Aortic smooth muscle cell (primary cell): ENCODE measurements at places on chromosomes 7 and 10. TPM values are rescaled to one million over a fixed set of nuclear protein-coding genes. Genes with fewer than 3 reads are reported as not detected.

The LMBR1 gene
- 31.8 and 44.4 TPM in 2 replicates for total RNA-seq

The ASB4 gene
- total RNA-seq, result not detected in 2 replicates

The LRIT1 gene
- total RNA-seq, result not detected in 2 replicates

The LMOD2 gene
- total RNA-seq, result not detected in 2 replicates

The AFAP1L2 gene
- 0.06 and 0.13 TPM in 2 replicates for total RNA-seq

The CLDN4 gene
- 0.12 and 0.13 TPM in 2 replicates for total RNA-seq

The CABCOCO1 gene
- 4.6 and 8.5 TPM in 2 replicates for total RNA-seq

The PKD1L1 gene
- 0.13 and 0.25 TPM in 2 replicates for total RNA-seq

The ADRB1 gene
- not detected in 2 replicates for total RNA-seq

The RELN gene
- 1.2 and 1.3 TPM in 2 replicates for total RNA-seq

The PITRM1 gene
- 128 and 137 TPM in 2 replicates for total RNA-seq
